Stimulated activated CD8-positive, alpha-beta memory T cell treated with anti-CD3 and anti-CD28 coated beads, Interleukin-4, amount 100 ng/mL, for 48 hours (primary cell): ENCODE measurements at places on chromosomes 13 and 19.

GRCh38 chr13:37131092-37131491 is 25.6 kb upstream of the CSNK1A1L start:
- no peak for DNase-seq

DNA sequence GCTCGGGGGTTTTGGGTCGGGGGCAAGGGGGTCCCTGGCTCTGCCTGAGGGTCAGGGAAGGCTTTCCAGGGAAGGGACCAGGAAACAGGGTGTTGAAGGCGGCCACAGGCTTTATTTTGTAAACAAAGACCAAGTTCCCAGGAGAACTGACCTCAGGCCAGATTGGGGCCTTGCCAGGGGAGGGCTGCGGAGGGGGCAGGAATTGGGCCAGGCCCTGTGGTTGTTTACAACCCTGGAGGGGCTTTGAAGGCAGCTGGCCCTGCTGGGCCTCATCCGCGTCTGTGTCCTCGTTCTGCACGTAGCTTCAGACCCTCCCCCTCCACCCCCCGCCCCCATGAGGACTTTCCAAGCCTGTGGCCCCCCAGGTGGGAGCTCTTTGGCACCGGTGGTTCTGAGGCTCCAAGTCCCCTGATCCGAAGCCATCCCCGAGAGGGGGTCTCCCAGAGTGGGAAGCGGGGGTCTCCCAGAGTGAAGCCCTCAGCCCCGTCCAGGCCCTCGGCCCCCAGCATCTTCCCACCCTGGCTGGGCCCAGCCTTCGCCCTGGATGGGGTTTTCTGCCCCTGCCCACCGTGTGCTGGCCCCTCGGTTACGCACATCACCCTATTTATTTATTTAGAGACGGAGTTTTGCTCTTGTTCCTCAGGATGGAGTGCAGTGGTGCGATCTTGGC is 13.5 kb upstream of the BSG start:
- no peak for DNase-seq

- peak; percentile 82 for DNase-seq
These were observed 428 bp downstream of the RASAL3 start for GRCh38 chr19:15463861-15464371.

DNA sequence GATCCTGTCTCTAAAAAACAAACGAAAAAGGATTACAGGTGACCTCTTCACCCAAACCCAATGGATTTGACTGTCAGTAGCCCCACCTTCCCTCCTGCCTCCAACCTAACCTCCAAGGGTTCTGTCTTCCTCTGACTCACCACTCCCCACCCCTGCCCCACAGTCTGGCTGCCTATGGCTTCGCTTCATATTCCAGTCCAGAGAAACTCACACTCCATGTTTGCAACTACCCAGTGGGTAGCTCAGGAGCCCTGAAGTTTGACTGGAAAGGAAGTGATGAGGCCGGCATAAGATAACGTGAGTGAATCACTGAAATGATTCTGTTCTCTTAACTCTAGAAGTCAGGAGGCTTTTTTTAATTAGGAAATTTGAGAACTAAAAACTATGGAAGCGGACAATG is 303.9 kb downstream of the FOXO1 start:
- DNase-seq: no peak

DNA sequence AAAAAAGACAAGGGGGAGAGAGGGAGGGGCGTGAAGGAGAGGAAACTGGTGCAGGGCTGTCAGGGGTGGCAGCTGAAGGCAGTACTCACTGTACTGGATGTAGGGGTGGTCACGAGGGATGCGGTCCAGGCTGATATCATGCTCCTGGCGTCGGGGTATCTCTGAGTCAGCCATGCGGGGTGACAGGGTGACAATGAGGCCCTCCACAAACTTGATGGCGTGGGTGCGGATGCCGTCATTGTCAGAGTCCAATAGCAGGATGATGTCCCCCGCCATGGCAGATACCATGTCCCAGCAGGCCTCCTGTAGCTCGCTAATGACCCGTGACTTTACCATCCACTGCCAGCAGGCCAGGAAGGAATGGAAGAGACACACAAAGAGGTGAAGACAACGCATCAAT is 15.3 kb downstream of the SYMPK start:
- no peak for DNase-seq

DNA sequence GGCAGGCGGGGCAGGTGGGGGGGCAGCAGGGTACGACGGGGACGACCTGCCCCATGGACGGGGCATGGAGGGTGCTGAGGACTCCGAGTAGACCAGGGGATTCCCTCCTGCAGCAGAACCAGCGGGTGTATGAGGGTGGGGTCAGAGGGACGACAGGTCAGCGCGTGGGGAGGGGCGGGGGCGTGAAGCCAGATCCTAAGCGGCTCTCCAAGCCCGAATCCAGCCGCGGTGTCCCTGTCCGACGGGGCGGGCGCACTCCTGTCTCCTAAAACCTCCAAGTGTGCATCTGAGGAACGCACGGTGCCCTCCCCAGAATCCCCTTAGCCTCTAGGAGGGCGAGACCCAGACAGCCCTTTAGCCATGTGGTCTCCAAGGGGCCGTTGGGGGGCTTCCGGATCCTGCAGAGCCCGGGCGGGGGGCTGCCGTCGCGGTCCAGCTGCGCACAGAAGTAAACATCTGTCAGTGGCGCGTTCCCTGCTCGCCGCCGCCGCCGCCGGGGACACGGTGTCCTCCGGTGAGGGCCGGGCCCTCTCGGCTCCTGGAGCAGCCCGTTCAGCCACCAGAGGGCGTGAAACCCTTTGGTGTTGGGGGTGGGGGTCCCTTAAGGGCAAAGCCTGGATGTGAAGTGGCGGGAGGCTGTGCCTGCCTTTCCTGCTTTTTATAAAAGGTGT is 730 bp downstream of the NRTN start:
- DNase-seq: peak; percentile 79

GRCh38 chr19:6539514-6539913 is 8.7 kb downstream of the TNFSF9 start:
- DNase-seq: no peak

DNA sequence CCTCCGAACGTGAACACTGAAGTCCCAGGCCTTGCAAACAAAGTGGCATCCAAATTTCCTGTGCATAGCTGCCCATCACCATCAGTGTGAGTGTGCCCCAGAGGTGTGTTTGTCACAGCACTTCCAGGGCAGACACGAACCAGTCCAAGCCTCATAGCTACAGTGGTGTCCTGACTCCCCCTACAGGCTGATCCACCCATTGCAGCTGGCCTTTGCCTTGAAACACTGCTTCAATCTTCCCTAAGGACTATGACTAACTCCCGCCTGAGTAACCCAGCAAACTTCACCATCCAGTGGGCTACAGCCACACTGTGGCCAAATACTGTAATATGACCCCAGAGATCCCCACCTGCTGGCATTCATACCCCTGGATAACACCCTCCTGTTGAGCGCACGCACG is 3.9 kb downstream of the ZNF266 start:
- peak; percentile 80 for DNase-seq

DNA sequence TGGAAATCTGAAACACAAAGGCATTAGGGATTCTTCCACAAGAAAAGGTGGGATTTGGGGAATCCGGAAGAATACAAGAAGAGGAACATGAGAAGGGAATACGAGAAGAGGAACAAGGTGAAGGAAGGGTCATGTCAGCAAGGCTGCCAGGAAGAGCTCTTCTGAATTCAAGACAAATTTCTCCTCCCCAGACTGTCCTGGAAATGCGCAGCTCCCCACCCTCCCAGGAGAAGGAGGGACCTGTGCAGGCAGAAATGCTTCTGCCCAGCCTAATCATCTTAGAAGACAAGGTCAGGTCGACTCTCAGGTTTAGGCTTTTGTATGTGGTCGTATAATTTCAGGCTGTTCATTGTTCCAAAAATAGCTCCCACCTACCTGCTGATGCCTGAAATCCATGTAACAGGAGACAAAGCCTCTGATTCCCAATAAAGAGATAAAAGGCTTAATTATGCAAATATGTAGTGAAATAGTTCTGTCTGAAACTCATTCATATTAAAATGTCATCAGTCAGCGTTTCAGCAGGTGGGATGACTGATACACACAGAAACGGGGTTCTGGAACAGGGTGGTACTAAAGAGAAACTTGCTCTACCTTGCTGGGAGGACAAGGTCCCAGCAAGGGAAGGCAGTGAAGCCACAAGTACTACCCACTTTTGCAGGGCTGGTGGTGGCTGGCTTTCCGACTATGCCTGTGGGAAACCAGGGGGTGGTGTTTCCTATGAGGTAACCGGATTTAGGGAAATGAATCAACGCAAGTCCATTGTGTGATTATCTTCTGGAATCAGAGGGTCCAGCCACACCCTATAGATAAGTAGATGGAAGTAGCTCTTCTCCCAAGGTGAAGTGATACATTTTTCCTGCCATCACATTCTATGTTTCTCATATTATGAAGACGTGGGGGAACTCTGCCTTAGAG is 76.1 kb downstream of the KL start:
- DNase-seq: no peak

- no peak for DNase-seq
These were observed 7.7 kb downstream of the SLC25A30 start for GRCh38 chr13:45410466-45410865.

GRCh38 chr19:18865973-18866799 is 29.8 kb downstream of the CERS1 start:
- DNase-seq: peak; percentile 78

GRCh38 chr19:22426901-22427300 is 4.8 kb upstream of the ZNF98 start:
- DNase-seq: no peak

GRCh38 chr19:22919946-22920345 is 83.0 kb downstream of the ZNF728 start:
- no peak for DNase-seq

DNA sequence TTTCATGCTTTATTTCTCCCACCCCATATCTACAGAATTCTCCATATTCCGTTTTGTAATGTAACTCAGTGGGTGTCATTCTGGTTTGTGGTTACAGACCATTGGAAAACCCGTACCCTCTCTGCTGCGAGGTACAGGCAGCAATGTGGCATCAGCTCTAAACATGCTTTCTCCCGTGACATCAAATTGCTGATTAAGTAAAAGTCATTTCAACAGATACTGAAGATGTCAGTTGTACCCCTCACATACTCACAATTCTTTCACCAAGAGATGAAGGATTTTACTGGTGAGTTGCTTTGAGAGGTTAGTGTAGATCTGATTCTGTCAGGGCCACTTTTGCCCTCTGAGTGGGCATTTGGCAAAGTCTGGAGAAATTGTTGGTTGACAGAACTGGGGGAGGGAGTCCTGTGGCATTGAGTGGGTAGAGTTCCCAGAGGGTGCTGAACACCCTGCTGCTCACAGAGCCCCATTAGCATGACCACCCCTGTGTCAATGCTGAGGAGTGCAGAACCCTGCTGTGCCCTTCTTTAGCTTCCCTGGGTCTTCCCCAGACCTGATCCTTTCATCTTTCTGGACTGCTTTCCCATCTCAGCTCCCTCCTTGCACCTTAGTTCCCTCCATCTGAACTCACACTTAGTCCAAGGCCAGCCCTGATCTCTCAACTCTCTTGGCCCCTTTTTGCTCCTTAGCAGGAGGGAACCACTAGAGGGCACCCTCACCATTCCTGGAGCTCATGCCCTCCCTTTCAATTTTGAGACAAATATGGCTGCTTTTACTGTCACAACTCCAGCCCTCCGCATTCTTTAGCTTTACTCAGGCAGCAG is 39.9 kb upstream of the CEACAM8 start:
- peak; percentile 73 for DNase-seq

GRCh38 chr13:49539746-49540145 is 44.0 kb downstream of the PHF11 start:
- DNase-seq: no peak

GRCh38 chr19:43591904-43592772 is 3.8 kb downstream of the IRGQ start:
- no peak for DNase-seq

- DNase-seq: no peak
These were observed 3.8 kb upstream of the MLNR start for GRCh38 chr13:49216334-49216733.

GRCh38 chr19:7691497-7691896 is 10.4 kb downstream of the FCER2 start:
- DNase-seq: peak; percentile 52

GRCh38 chr13:105466376-105466775 is 1069.1 kb downstream of the EFNB2 start:
- DNase-seq: no peak

- DNase-seq: no peak
These were observed 40.6 kb downstream of the UQCRFS1 start for GRCh38 chr19:29172302-29172701.
